ENCODE measurements at places on chromosomes 7 and 10.
A peak's percentile ranks its signal among the peaks of the same experiment; 100 is the strongest.

DNA sequence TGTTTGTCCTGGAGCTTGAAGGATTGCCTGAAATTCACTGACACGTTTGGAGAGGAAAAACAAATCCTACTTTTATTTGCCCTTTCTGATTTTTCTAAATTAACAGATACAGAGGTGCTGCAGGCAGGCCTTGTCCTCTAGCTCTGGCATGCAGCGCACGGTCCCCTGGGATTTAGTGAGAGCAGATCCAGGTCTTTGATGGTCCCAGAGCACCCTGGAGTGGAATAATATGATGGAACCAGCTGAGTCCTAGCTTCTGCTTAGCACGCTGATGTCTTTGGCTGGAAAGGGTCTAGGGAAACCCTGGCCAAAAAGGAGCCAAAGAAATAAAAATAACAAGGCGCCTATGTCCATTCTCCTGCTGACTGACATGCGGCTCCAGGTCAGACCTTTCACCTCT, 40.5 kb downstream of the C10orf120 start:
- no peak for DNase-seq

GRCh38 chr10:124696446-124697392, 47.5 kb downstream of the FAM53B start:
- DNase-seq = no peak

- DNase-seq = no peak
Measured at GRCh38 chr10:111482621-111483216, 405.9 kb downstream of the ADRA2A start.

DNA sequence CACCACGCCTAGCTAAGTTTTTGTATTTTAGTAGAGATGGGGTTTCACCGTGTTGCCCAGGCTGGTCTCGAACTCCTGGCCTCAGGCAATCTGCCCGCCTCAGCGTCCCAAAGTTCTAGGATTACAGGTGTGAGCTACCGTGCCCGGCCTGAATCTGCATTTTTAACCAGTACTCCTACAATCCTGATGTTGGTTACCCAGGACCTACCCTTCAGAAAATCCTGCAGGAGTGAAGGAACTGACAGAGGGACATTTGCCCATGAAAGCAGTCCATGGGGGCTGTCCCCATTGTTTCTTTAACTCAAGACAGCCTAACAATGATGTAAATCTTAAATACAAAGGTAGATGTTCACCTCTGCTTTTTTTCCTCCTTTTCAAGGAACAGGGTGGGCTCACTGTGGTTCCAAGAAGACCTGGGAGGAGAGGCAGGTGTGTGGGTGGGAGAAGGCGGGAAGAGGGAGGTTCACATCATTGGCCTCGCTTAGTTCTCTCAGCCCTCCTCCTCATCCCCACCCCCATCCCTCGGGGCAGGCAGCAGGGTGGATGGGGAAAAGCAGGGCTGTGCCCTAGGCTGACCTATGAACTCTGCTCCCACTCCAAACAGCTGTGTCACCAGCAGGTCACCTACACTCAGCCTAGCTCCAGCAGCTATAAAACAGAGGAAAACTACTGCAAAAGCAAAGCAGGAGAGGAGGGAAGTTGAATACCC, 13.5 kb downstream of the LRRC20 start:
- no peak for DNase-seq

GRCh38 chr7:2331707-2332106, 17.5 kb upstream of the SNX8 start:
- no peak for DNase-seq

- no peak for DNase-seq
Measured at GRCh38 chr7:99791021-99791420, 7.0 kb upstream of the CYP3A4 start.

- peak; percentile 76 for DNase-seq
Measured at GRCh38 chr10:62433181-62433692, 59.1 kb downstream of the ZNF365 start.

GRCh38 chr7:28072876-28073514, 107.6 kb downstream of the JAZF1 start:
- DNase-seq = no peak

DNA sequence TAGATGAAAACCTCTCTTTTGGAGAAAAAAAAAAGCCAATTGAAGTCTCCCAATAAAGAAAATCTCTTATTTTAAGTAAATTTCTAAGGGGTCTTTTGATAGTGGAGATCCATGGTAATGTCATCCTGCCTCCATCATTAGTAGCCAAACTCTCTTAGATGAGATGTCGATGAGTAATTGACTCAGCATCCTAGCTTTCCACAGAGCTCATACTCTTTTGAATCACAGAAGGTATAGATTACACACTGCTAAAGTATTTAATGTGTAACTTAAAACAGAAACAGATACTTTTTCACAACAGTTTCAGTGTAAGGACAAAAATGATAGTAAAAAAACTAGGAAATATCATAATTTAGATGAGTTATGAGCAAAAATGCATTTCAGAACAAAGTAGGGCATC, 19.4 kb downstream of the MAGI2 start:
- peak; percentile 55 for DNase-seq

DNA sequence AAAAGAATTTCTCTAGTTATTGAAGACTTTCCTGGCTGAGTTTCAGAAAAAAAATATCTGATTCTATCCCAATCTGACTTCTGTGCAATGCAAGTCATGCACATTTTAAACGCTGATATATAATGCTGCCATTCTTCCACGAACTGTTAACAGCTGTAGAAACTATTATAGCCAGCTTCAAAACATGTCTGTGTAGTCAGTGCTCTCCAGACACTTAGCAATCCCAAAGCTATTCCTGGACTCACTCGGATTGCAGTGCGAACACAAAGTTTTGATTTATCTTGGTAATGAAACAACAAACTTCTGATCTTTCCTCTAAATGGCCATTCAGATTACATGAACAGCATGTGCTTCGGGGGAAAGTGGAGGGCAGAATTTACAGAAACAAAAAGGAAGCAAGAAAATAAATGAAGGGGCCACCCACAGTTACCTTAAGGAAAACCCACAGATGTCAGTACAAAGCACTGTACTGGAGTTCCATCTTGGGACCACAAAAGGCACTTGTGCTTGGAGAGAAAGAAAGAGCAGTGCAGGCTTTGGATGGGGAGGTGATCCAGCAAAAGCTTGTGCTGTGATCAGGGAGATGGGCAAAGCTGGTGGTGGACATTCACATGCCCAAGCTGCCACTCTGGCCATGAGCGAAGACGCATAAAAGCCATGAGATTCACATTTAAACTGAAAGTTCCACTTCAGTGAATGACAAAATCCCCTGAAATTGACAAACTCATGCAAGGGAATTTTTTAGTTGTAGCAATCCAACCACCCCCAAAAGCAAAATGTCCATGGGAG, 32.1 kb upstream of the ADO start:
- no peak for DNase-seq

DNA sequence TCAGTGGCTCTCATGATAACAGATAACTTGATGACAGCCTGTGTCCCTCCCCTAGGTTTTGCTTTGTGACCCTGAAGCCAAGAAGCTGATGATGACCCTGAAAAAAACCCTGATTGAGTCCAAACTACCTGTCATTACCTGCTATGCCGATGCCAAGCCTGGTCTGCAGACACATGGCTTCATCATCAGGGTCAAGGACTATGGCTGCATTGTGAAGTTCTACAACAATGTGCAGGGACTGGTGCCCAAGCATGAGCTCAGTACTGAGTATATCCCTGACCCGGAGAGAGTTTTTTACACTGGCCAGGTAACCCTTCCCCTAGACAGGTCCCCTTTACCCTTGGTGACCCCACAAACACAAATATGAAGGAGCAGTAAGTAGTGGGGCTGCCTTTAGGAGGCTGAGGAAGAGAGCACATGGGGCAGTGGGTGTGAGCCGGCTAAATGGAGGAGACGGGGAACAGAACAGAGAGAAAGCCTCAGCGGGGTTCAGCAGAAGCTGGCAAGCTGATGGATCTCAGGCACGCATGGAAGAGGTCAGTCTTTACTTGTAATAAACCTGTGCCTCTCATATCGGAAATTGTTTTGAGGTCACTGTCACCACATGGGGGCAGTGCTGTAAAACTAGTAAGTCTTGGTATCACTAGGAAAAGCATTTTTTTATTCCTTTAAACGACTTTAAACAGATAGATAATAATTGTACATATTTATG, 20.2 kb downstream of the PDCD11 start:
- DNase-seq = peak; percentile 21

GRCh38 chr7:158358926-158359645, 228.5 kb downstream of the PTPRN2 start:
- DNase-seq = no peak

DNA sequence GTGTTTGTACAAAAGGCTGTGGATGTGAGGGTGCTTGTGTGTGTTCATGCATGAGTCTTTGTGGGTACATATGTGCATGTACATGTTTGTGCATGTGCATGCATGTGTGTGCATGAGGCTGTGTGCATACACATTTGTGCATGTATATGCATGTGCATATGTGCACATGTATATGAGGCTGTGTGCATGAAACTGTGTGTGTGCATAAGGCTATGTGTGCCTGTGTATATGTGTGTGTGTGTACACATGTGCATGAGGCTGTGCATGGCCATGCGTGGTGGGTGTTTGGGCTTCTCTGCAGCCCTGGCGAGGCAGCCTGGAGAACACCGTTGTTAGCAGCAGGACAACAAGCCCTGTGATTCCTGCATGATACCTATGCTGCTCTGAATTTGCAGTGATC, 207.7 kb upstream of the ADCY1 start:
- no peak for DNase-seq

DNA sequence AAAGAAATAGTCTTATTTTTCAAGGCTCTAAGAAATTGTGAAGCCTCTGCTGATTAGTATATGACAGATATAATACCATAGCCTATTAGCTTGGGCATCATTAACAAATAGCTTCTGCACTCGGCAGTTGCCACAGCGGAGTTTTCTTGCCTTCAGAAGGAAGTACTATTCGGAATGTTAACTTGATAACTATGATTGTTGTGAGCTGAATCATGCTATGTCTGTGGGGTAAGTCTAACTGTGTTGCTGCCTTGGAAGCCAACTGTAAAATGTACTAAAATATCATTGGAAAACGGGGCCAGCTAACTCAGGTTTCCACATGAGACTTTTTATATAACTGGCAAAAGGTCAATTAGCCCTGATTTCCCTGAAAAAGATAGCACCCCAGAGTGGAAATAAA, 93.2 kb downstream of the TWIST1 start:
- DNase-seq = peak; percentile 46

DNA sequence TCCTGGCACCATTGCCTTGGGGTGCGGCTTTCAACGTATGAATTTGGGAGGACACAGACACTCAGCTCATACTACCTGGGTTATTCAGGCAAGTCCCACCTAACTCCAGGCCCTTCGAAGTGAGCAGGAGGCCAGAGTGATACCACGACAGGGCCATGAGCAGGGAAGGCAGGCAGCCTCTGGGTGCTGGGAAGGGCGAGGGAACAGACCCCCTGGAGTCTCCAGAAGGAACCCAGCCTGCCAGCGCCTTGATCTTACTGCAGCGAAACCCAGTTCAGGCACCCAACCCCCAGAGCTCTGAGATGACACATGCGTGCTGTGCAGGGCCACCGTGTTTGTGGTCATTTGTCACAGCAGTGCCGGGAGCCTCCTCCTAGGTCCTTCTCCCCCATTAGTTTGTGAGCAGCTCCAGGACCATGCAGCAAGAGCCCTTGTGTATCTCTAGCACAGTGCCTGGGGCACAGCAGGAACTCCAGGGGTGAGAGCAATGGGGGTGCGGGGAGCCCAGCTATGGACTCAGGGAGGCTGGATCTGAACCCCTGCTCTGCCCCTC, 7.7 kb upstream of the INSIG1 start:
- no peak for DNase-seq

GRCh38 chr7:156004265-156005201, 192.3 kb upstream of the SHH start:
- no peak for DNase-seq

GRCh38 chr10:130025811-130026485, 61.9 kb upstream of the EBF3 start:
- no peak for DNase-seq

- DNase-seq = peak; percentile 72
Measured at GRCh38 chr7:139588632-139589031, 65.1 kb downstream of the CLEC2L start.

- DNase-seq = no peak
Measured at GRCh38 chr7:142463401-142463850, 205.6 kb upstream of the PRSS58 start.

DNA sequence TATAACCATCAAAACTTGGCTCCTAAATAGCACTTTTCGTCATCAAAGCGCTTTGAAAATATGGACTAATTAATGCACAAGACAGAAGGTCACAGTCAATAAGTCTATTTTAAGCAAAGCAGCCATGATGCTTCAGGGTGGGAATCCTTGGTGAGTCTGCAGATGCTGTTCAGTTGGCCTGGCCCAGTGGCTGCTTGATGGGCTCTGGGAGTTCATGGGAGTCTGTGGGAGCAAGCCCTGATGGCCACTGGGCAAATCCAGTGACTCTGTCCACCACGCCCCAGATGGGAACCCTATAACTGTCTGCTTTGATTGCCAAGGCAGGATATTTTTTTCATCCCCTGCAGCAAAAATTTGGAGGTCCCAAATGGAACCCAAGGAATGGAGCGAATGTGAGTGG, 95.7 kb upstream of the CTBP2 start:
- DNase-seq = no peak

DNA sequence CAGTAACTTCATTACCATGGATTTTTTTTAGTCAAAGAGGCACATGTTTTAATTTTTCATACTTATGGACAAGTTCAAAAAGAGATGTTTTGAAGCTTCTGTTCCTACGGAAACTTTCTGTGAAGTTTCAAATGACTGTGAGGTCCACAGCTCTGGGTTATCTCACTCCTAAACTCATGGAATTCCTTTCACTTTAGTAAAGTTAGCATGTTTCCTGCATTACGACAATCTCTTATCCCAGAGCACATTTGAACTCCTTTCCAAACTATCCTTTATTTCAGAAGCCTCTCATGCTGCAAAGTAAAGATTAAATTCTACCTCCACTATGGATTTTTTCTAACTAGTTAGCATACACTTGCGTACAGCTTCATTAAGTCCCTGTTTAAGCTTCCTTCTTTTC, 15.3 kb upstream of the ADD3 start:
- DNase-seq = peak; percentile 39

DNA sequence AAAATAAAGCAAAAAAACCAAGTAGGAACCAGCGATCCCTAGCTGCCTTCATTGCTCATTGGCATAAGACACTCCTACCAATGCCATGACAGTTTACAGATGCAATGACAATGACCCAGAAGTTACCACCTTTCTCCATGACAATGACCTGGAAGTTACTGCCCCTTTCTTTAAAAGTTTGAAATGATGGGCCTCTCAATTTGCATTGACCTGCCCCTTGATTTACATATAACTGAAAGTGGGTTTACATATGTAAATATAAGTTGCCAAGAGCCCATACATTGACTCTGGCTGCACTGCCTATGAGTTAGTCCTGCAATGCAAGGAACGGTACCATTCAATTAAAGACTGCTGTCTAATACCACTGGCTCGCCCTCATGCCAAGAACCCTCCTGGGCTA, 240.7 kb upstream of the LRRN3 start:
- no peak for DNase-seq

GRCh38 chr7:157403646-157404401, 67.0 kb downstream of the DNAJB6 start:
- no peak for DNase-seq
